ENCODE measurements at places on chromosomes 6 and 20.

DNA sequence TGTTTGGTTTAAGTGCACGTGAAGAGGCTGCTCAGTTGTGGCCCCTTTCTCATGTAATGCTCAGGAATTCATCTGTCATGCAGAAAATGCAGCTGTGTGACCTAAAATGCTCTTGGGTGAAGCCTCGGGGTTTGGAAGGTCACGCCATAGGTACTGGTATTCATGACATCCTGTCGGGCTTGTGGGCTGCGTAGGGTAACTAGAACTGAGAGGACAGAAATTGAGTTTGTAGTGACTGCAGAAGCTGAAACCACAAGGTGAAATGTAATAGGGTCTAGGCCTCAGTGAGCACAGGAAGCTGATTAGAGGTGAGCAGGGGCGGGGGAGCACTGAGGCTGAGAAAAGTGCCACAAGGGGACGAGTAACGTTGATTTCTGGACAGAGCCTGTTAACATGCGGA is 128.8 kb downstream of the SOBP start:
- no peak for DNase-seq

DNA sequence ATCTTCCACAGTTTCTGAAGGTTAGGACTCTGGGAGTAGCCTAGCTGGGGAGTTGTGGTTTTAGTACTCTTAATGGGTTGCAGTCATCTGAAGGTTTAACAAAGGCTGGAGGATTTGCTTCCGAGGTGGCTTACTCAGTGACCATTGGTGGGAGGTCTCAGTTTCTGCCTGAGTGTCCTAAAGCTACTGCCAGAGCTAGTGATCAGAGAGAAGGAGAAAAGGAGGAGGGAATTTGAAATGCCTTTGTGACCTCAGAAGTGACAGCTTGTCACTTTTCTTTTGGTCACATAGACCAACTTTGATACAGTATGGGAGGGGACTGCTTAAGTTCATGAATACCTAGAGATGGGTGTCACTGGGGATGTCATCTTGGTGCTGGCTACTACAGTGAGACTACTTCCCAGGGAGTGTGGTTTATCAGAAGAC is 41.3 kb downstream of the NCOA3 start:
- no peak for DNase-seq

DNA sequence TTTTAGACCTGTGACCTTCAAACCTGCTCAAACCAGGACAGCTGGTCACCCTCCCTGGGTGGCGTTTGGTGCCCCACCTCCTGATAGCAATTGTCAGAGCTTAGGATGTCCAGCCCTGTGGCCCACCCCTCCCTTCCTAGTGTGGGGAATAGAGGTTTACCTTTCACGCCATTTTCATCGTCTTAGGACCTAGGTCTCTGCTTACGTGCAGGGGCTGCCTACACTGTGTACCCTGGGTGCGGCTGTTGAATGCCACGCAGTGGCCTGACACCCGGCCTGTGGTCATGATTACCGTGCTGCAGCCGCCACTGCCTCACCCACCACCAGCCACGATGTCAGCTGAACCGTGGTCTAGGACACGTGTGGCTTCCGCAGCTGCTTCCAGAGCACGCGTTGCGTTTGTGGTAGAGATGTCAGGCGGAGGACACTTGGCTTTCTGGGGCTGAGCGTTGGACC is 157.3 kb downstream of the DTNBP1 start:
- no peak for DNase-seq

- no peak for DNase-seq
Measured at GRCh38 chr6:6333501-6333900, 13.0 kb upstream of the F13A1 start.

- DNase-seq, result no peak
Measured at GRCh38 chr6:7904654-7905319, 5.8 kb downstream of the TXNDC5 start.

DNA sequence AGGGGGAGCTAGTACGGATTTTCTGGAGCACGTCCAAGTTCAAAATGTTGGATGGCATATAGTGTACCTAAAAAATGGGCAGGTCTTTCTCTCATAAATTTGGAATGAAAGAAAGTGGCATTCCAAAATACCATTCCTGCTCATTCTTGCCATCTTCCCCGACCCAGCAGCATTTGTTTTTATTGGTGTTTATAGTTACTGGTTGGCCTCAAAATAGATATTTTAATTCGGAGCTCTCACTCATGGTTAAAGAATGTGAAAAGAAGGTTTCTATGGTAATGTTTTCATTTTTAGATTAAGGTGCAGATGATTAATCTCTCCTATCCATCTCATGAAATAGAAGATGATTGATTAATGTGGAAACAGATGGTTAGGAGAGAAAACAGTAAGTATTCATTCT is 204.5 kb downstream of the HIVEP2 start:
- no peak for DNase-seq

GRCh38 chr20:20002101-20002998 is 14.8 kb upstream of the NAA20 start:
- no peak for DNase-seq

GRCh38 chr6:7136859-7137334 is 29.1 kb downstream of the RREB1 start:
- no peak for DNase-seq

DNA sequence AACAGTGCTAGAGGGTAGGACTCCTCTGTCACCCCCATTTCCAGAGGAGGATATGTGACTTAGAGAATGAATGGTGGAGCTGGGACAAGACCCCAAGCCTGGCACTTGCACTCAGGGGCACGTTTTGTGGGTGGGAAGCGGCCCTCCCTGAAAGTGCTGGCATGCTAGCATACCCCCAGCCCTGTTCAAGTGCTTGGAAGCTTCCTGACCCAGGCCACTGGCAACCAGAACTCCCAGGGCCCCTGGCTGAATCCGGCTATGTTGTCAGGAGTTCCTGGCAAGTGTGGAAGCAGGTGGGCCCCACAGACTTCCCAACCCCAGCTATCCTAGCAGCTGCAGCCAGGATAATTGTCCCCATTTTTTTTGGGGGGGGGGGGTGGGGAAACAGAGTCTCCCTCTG is 35.6 kb upstream of the TGM2 start:
- no peak for DNase-seq

DNA sequence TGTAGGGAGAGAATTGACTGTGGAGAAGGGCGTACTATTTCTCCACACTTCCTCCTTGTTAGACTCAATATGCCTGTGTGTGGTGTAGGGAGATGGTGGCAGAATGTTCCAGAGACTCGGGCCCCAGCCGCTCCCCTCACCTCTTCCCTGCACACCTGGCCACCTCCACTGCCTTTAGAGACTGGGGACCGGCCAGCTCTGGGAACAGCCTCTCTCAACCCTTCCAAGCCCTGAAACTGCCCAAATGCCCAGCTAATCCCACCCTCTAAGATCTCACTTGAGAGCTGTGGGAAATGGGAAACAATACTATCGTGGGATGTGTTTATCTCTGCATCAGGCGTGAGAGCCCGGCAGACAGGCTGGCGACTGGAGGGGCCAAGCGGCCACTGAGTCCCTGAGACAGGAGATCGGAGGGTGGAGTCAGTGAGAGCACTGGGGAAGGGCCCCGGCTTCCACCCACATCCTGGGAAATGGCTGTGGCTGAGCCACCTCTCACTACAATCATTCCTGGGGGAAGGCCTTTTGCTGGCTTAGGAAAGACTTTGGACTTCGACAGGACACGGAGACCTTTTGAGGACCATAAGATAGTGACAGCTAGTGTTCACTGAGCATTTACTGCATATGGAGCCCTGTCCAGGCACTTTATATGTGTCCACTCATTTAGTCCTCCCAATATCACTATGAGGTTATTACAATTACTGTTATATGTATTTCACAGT is 31.0 kb upstream of the MRPS18A start:
- DNase-seq, result no peak

- DNase-seq, result no peak
Measured at GRCh38 chr6:170102582-170103481, 188.0 kb downstream of the DLL1 start.

GRCh38 chr6:90712114-90712513 is 125.2 kb upstream of the MAP3K7 start:
- no peak for DNase-seq

DNA sequence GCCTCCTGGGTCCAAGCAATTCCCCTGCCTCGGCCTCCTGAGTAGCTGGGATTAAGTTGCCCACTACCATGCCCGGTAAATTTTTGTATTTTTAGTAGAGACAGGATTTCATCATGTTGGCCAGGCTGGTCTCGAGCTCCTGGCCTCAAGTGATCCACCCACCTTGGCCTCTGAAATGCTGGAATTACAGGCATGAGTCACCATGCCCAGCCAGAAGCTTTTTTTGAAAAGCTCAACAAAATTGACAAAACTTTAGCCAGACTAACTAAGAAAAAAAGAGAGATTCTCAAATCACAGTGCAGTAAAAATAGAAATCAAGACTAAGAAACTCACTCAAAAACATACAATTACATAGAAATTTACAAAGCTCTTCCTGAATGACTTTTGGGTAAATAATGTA is 420.6 kb downstream of the COL12A1 start:
- DNase-seq, result no peak

DNA sequence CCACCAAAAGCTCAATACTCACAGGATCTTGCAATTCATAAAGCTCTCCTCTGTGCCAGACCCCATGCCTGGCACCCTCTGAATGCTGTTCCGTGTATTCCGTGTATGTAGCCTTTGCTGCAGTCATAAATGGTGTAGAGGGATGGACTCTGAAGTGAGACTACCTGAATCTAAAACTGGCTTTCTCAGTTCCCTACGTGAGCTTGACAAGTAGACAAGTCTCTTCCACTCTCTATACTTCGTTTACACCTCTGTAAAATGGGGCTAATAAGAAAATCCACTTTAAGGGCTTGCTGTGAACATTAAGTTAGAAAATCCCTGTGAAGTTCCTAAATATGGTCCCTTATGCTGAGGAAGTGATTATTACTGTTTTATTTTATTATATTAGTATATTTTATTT is 31.5 kb downstream of the PPP1R16B start:
- DNase-seq, result no peak

DNA sequence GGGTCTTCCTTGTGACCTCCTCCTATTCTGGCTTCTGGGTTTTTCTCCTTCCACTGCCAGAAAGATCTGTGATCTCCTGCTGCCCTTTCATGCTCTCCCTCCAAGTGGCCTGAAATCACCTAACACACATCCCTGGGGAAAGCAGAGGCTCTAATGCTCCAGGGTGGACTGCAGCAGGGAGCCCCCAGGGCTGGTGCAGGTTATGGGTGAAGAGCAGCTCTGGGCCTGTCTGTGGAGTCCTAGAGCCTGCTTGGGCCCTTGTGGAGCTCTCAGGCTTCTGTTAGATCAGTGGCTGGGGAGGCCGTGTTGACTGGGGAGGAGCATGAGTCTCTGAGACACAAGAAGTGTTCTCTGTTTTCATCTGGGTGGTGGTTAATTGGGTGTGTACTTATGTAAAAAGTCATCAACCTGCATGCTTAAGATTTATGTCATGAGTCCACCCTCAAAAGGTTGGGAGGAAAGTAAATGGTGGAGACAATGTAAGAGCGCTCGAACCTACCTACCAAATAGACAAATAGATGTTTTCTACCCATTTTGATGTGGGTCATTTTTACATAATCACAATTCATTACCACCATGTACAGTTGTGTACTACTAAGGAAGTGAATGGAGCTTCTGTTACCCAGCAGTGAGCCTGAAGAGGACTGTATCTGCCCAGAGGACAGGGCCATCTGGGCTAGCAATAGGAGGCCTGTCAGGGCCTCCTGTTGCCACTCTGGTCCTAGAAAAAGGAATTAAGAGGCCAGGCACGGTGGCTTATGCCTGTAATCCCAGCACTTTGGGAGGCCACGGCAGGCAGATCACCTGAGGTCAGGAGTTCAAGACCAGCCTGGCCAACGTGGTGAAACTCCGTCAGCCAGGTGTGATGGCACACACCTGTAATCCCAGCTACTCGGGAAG is 32.0 kb upstream of the RNF8 start:
- DNase-seq, result no peak

DNA sequence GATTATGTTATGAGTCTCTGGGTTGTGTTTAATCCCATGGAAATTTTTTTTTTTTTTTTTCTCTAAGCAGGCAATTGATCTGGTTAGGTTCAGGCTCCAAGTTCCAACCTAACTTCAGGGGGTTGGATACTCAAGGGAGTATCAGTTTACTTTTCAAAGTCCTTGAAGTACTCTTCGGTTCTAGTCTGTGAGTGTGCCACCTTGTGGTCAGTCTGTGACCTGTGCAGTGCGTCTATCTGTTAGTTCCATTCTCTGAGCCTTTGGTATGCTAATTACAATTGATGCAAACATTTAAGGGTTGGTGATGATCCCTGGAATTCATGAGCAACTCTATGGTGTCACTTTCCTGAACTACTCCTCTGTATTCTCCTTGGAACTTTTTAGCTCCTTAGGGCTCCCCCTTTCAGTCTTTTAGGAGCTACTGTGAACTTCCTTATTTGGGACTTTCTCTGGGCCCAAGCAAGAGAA is 342.0 kb downstream of the SOX4 start:
- DNase-seq, result no peak

DNA sequence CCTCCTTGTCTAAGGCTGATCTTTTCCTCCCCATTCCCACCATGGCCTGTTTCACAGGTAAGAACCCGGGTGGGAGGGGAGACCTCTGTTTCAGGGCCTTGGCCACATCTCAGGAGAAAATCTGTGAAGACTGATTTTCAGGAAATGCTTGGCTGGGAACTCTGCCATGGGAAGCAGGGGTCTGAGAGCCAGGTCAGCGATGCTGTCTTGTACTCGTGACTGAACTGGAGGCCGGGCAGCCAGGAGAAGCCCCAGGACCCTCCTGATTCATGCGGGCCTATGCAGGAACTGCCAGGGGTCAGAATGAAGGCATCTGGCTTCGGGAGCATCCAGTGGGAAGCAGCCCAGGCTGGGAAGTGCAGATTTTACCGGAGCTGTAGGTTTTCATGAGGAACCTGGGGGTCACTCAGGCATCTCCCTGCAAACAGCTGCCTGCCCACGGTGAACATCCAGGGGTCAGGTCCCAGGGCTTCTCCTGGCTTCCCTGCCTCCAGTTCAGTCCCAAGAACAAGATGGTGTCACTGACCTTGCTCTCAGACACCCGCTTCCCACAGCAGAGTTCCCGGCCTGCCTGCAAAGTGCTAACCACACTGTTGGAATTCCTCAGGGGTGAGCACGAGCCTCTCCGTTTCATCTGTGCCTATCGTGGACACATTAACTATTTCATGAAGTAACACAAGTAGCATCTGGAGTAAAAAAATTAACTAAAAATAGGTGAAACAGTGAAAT is 90.2 kb upstream of the SULF2 start:
- no peak for DNase-seq

DNA sequence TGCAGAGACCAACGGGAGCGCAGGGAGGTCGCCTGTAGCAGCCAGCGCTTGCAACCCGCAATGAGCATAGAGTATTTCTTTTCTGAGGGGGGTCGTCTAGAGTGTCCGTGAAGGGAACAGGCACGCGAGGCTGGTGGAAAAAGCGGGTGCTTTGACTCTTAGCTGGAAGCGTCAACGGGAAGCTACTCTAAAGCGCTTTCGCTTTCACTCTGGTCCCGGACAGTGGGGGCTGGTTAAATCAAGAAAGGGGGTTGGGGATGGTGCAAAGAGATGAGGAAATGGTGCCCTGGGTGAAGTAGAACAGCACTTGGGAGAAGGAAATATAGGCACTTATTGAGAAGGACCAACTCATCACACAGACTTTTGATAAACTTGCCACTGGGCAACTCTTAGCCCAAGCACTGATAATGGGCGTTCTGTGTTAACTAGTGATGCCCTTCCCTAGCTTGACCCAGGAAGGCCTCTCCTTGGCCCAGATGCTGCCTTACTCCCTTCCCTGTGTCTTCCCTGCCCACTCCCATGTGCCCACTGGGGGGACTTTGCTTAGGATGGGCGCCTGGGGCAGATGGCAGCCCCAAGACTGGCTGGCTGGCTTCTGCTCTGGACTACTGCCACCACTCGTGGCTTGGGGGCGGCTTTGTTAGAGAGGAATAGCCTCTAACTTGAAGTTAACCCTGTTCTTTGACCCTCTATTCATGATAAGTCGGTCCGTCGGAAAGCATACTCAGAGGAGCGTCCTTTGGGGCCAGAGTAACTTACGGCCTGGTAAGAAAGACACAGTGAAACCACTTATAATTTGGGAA is 585 bp downstream of the PSMB9 start:
- DNase-seq, result peak; percentile 58

Data from activated naive CD8-positive, alpha-beta T cell treated with anti-CD3 and anti-CD28 coated beads, Interleukin-2, amount 50 U/mL, for 16 hours (primary cell).